ENCODE measurements at places on chromosomes 7 and 10. TPM values are rescaled to one million over a fixed set of nuclear protein-coding genes. Genes with fewer than 3 reads are reported as not detected.

The PON3 gene
- 6.2 TPM for polyA plus RNA-seq

The THAP5 gene
- 19.7 TPM for polyA plus RNA-seq

The CDC14C gene
- polyA plus RNA-seq, result not detected

The CD36 gene
- 290 TPM for polyA plus RNA-seq

The SEMA4G gene
- 11.4 TPM for polyA plus RNA-seq

The GRM8 gene
- polyA plus RNA-seq, result not detected

Data from muscle of back (tissue), 13 donors.